ENCODE measurements at places on chromosomes 1 and 21.

- DNase-seq, result no peak
Observed at GRCh38 chr1:228112617-228113016, 3.5 kb upstream of the MRPL55 start.

GRCh38 chr1:202944438-202944921, 13.6 kb downstream of the ADIPOR1 start:
- DNase-seq, result no peak

DNA sequence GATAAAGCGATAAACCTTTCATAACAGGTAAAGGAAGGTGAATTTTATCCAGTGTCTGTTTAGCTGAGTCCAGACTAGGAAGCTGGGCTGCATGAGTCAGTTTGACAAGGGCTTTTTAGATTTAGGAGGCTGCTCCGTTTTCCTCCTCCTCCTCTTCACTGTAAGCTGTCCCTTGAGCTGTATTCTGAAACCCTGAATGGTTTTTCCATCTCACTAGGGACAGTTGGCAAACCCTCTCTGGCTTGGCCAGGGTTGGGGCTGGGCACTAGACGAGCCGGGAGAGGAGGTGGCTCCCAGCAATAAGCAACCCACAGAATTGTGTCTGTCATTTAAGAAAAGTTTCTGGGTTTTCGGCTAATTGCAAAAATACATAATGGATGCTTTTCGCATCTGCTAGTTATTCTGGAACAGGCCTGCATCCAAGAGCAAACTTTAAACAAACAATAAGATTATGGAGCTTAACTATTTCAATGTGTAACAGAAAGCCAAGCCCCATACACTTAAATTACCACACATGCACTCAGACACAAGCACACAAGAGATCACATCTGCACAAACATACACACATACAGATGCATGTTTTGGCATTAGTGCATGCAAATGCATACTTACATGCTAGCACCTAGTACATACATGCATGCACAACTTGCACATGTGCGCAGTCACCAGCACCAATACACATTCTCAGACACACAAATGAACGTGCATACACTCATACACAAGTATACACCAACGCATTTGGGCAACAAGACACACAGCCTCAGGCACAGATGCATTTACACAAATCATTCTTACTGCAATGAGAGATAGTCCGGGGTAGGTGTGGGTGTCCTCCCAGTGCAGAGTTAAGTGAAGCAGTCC, 27.8 kb upstream of the FOXE3 start:
- no peak for DNase-seq

- peak; percentile 36 for DNase-seq
Observed at GRCh38 chr1:145908653-145909052, 1.2 kb downstream of the ITGA10 start.

DNA sequence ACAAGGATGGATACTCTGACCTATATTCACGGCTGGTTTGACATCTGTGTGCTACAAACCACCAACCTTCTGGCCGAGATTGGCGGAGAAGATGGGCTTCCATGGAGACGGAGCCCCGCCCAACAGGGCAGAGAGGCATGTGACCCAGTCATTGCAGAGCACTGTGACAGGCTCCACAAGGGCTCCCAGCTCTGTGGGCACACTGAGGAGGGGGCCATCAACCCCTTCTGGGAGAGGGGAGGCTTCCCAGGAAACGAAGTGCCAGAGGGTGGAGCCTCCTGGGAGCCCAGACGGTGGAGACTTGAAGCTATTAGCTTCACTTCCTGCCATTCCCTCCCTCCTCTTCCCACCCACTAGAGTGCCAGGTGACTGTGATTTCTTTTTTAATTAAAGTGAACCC, 71.6 kb upstream of the IFFO2 start:
- no peak for DNase-seq

DNA sequence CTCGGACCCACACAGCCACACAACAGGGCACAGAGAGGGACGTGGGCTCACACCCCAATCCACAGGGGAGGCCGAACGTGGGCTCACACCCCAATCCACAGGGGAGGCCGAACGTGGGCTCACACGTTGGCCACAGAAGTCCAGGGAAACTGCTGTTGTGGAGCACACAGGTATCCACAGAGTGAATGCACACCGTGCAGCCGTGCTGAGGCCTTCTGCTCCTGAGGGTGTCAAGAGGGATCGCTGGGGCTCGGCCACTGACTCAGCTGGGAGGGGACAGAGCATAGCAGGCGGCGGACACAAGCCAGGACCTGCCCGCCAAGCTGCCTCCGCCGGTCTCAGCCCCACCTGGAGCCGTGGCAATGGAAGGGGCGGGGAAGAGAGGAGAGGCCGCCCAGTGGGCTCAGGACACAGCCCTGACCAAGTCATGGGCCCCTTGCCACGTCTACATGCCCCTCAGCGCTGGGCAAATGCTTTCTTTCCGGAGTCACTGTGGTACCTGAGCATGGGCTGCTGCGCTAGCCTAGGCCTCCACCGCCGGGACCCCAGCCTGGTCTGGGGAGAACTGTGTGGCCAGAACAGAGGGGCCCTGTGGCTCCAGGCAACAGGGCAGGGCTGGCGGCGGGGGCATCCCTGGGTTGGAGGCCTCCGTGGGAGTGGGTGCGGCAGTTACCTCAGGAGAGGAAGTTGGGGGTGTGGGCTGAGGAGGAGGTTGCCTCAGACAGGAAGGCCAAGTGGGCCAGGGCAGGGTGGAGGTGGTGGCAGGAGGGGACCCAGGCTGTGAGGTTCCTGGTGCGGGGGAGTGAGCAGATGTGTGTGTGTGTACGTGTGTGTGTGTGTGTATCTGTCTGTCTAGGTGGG, 1.2 kb downstream of the SYTL1 start:
- no peak for DNase-seq

DNA sequence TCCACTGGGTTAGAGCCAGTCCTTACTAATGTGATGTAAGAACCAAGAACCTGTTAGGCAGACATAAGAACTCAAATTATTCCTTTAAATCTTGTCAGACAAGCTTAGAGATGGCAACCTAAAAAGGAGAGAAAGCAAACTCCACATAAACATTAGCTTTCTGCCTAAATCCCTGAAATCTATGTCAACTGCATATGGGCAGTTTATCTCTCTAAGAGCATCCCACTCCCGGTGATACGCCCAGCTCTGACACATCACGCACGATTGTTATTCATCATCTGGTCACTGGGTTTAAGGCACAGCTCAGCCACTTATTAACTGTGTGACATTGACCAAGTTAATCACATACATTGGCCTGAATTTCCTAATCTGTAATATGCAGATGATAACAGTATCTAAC, 323.7 kb downstream of the HHIPL2 start:
- no peak for DNase-seq

DNA sequence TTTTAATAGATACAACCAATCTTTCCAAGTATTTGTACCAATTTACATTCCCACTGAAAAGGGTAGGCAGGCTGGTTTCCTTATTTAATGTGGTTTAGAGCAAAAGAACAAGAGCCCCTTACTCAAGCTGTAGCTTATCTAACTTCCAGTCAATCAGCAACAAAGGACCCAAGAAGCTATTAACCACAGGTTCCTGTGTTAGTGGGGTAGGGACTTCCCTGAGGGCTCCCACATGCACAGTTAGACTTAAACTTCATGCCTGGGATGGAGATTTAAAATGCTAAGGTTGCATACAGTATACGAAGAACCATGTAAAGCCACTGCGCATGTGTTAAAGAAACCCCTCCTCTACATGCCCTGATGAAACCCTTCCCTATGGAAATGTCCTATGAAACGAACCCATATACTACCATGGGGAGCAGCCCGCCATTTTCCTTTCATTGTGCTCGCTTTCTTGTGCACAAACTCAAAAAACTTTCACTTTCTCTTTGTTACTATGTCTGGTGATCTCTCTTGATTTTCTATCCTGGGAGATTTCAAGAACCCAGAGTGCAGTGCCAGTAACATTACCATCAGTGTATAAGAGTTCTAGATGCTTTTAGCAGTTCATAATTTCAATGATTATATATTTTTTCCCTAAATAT, 23.3 kb upstream of the ST6GALNAC5 start:
- no peak for DNase-seq

DNA sequence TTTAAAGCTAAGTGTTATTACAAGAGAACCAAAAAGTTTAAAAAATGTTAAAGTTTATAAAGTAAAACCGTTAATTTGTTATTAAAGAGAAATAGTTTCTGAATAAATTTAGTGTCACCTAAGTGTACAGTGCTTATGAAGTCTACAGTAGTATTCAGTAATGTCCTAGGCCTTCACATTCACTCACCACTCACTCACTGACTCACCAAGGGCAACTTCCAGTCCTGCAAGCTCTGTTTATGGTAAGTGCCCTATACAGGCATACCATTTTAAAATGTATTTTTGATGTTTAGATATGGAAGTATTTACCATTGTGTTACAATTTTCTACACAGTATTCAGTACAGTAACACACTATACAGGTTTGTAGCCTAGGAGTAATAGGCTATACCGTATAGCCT, 60.1 kb upstream of the GCLM start:
- DNase-seq, result no peak

DNA sequence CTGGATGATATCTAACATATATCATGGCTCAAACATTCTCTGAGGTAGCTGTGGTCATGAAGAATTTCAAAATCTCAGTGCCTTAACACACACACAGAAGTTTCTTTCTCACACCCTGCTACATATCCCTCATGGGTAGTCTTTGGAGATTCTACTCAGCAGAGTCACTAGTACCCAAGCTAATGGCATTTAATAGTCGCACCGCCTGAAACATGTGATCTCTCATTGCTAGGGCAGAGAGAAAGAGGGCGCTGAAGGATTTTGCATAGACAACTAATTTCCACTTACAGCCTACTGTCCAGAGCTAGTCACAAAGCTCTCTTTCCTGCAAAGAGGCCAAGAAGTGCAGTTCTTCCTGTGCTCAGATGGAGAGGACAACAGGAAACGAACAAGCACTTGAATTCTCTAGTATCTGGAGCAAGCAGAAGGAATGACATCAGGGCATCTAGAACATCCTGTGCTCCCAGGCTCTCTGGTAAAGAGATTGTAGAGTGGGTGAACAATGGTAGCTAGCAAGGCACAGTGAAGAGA, 183.4 kb upstream of the PTBP2 start:
- no peak for DNase-seq

GRCh38 chr1:9822897-9823692, 670 bp downstream of the CLSTN1 start:
- DNase-seq, result no peak

DNA sequence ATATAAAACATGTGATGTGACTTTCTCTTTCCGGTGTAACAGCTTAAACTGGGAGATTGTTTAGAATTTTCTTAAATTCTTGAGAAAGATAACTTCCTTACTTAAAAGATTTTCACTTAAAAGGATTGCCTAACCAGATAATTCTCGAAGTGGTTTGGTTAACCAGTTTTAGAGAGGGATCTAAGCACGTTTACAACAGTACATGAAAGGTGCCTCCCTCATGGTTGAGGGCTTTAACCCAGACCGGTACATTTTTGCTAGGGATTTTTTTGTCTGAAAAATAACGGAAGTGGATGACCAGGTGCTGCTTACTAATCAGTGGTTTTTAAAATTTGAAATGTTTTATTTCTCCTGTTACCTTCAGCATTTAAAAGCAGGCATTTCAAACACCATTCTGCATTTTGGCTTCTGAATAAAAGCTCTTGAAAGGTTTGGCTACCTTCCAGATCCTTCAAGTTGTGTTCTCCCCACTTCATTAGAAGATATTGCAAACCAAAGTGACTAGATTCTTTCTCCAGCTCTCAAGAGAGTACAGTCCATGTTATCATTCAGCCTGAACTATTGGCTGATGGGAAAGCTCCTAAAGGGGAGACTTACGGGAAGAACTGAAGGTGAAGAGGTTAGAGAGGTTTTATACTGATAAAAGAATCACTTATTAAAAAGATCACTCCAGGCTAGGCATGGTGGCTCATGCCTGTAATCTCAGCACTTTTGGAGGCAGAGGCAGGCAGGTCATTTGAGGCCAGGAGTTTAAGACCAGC, 12.8 kb downstream of the S100PBP start:
- DNase-seq, result no peak

- no peak for DNase-seq
Observed at GRCh38 chr1:155086128-155086741, 7.6 kb downstream of the EFNA3 start.

- DNase-seq, result no peak
Observed at GRCh38 chr1:55547405-55547804, 332.2 kb upstream of the USP24 start.

DNA sequence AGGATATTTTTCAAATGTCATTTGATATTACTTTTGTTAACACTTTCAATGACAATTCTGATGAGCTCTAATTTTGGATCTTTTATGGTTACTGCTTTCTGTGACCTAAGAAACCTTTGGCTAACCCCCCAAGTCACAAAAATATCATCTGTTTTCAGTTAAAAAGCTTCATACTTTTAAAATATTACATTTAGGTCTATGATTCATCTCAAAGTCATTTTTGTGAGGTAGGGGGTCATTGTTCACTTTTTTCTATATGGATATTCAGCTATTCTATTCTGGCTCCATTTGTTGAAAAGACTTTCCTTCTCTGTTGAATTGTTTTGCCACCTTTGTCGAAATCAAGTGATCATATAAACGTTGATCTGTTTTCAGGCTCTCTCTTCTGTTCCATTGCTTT, 44.8 kb downstream of the UCHL5 start:
- DNase-seq, result no peak

DNA sequence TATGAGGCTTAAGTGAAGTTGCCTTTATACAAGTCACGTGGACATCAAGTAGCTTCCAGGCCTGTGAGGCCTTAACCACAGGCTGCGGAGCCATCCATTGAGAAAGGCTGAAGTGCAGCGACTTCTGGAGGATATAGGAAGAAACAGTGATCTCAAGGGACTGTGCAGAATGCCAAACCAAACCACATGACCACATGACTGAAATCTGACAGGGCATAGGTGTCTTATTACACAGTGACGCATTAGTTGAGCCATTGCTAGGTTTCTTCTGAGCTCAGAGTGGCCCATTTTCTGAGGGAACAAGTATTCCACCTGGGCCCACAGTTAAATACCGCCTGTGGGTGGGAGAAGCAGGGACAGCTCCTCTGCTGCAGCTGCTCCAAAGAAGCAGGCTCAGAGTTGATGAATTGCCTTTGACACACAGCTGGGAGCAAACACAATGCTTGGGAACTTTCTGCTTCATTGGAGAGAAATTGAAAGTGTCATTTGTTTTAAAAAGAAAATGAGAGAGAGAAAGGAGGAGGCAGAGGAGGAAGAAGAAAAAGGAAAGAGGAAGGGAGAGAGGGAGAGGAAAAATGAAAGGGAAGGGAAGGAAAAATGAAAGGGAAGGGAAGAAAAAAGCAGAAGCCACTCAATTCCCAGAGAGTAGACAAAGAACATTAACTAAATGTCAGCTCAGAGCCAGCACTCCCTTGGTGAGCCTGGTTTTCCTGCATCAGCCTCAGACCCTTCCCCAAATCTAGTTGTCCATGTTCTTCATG, 94.4 kb downstream of the COLGALT2 start:
- DNase-seq, result no peak
